ENCODE measurements at places on chromosomes 2 and 18.
A peak's percentile ranks its signal among the peaks of the same experiment; 100 is the strongest.

- no peak for DNase-seq
These were observed 73.0 kb upstream of the EPB41L5 start for GRCh38 chr2:119939915-119940314.

- DNase-seq = no peak
These were observed 228.6 kb upstream of the EPAS1 start for GRCh38 chr2:46068636-46069035.

- no peak for DNase-seq
These were observed 41.7 kb downstream of the FRZB start for GRCh38 chr2:182824767-182825158.

DNA sequence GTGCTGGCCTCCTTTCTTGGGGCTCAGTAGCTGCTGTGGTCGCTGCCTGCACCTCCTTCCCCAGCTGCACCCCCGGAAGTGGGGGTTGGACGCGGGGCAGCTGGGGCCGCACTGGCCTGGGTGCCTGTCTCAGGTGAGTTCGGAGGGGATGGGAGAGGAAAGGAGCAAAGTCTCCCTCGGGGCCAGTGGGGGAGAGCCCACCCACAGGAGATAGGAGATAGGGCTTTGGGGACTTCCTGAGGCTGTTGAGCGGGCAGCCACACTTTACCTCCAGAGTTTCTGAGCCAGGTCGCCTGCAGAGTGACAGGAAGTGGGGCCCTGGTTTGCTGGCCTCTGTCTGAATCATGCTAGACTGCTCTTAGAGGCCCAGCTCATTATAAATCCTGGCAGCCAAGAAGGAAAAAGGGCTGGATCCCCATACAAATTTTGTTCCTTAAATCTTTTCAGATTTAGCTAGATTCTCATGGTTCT, 8.1 kb downstream of the MBP start:
- peak; percentile 39 for DNase-seq

DNA sequence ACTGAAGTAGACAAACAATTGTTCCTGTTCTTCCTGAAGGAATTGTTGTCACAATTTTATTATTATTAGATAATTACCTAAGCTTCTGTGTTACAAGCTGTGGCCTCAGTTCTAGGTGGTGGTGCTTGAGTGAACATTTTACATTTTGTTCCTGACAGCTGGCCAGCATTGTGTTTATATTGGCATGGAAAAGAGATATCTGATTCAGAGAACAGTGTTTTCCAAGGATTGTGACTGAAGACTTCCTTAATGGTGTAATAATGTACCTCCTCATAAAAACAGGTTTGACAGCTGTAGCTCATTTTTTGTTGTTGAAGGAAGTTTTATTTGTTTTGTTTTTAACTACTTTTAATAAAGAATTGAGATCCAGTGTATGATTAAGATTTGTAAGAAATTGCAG, 95.2 kb downstream of the EPB41L5 start:
- no peak for DNase-seq

GRCh38 chr2:196482119-196483065, 157.1 kb upstream of the CCDC150 start:
- DNase-seq = no peak

DNA sequence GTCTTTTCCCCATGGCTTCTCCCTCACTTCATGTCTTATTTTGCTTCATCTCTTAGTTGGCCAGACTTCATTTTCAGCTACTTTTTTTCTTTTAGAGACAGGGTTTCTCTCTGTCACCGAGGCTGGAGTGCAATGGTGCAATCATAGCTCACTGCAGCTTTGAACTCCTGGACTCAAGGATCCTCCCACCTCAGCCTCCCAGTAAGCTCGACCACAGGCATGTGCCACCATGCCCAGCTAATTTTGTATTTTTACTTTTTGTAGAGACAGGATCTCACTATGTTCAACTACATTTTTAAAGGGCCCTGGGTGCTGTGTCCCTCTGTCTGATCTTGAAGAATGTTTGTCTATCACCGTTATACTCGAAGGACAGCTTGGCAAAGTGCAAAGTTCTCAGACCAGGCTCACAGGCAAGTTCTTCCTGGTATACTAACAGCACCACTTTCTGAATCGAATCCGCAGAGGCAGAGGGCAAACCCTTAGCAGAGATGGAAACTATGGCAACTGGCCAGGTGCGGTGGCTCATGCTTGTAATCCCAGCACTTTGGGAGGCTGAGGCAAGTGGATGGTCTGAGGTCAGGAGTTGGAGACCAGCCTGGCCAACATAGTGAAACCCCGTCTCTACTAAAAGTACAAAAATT, 60.9 kb downstream of the SOWAHC start:
- DNase-seq = no peak

- no peak for DNase-seq
These were observed 40.2 kb downstream of the SOCS6 start for GRCh38 chr18:70329071-70329470.

GRCh38 chr2:55776966-55777365, 83.3 kb upstream of the PNPT1 start:
- DNase-seq = no peak

DNA sequence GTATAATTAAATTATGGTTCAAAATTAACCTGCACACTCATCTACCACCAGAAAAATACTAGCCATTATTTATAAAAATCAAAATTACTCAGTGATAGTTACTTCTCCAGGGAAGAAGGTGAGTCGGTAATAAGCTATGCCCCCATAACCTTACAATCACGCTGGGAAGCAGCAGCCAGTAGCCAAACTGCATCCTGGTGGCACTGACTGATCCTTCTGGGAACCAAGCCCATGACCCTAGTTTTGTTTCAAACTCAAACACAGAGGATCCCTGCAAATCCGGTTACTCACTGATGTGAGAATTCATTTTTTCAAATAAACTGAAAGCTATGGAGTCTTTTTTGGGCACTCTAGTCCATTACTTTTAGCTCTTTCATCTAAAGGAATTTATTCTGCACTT, 88.2 kb upstream of the VWC2L start:
- DNase-seq = no peak

GRCh38 chr2:102508863-102509262, 35.8 kb downstream of the SLC9A4 start:
- DNase-seq = no peak

- DNase-seq = no peak
These were observed 287.3 kb downstream of the AGPS start for GRCh38 chr2:177679611-177680605.

DNA sequence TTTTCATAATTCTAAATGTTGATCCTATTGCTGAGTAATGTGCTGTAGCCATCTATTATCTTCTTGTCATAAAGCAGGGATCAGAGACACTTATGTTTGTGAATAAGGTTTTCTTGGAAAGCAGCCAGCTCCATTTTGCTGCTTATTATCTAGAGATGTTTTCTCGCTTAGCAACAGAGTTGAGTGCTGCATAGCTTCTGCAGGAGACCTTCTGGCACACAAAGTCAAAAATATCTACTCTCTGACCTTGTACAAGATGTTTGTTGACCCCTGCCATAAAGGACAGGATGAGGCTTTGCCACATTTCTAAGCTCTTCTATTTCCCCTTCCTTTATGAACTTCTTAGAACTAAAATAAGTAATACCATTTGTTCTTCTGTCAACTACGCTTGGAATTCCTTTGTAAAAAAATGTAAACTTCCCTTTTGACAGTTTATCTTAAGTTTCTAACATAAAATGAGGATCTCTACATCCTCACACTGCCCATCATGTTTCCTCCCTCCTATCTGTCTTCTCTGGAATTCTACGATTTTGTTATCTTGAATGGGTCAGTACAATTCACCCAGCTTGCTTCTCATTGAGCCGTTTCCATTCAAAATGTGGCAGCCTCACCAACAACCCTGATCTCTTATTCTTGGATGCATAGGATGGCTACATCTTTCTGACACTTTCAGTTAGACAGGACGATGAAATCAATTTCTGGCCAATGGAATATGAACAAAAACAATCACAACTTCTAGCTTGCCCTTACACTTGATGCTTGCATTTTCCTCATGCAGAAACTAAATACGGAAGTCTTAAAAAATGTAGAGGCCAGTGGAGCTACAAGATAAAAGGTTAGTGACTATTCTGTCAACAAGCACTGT, 1377.0 kb downstream of the SUCLG1 start:
- DNase-seq = no peak

DNA sequence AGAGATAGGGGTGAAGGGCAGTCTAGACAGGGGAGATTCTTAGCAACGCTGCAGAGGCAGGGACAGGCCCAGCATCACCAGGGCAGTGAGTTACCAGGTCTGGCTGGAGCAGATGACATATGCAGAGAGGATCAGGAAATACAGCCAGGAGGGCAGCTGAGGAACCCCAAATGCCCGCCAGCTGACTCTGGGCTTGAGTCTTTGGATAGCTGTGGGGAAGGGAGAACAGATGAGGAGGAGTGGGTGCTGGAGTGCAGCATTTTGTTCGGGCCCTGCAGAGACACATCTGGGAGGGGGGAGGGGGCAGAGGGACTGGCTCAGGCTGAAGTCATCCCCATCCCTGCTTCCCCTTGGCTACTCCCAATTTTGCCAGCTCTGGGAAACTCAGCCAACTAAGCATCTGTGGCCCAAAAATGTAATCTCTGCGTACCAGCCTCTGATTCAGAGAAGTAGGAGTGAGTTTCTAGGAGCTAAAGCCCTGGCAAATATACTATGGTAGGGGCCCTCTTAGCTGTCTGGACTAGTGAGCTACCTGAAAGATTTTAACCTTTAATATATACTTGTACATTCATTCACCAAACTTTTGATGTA, 214.5 kb downstream of the ZBTB7C start:
- no peak for DNase-seq

DNA sequence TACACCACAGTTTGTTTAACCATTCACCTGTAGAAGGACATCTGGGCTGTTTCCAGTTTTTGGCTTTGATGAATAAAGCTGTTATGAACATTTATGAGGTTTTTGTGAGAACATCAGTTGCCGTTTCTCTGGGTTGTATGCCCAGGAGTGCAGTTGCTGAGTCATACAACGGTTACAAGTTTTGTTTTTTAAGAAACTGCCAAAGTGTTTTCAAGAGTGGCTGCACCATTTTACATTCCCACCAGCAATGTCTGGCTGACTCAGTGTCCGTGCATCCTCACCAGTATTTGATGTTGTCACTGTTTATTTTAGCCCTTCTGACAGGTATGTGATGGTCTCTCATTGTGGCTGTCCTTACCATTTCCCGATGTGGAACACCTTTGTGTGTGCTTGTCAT, 48.0 kb upstream of the GPR17 start:
- no peak for DNase-seq

GRCh38 chr18:12745095-12745795, 42.4 kb downstream of the PSMG2 start:
- DNase-seq = no peak

DNA sequence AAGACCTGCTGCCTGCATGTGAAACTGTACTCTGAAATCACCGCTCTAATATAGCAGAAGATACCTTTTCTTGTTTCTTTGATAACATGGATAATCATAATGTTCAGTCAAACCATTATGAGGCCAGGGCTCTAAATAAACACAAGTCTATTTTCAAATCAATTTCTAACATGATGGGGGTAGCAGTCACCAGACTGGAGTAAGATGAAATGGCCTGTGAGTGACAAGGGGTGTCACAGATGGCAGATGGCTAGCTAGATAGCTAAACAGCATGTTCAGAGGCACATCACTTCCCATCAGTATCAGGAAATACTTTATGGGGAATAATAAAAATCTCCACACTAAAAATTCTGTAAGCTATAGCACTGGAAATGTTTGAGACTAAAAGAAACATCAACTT, 14.0 kb downstream of the MBD2 start:
- no peak for DNase-seq

DNA sequence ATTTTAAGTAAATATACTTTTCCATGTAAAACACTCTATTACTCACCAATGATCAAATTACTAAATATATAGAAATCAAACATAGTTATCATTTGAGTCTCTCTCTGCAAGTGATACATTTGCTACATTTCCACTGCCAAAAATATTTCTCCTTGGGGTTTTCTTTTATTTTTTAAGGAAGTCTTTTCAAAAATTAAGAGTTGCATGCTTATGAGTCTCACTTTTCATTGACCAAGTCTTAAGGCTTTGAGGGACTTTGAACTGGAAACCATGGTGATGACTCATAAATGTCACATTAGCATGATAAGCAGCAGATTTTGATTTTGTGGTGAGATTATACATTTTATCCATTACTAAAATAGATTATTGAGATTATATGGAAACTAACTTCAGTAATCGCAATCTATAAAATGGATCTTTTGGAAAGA, 152.9 kb downstream of the FAM124B start:
- no peak for DNase-seq

DNA sequence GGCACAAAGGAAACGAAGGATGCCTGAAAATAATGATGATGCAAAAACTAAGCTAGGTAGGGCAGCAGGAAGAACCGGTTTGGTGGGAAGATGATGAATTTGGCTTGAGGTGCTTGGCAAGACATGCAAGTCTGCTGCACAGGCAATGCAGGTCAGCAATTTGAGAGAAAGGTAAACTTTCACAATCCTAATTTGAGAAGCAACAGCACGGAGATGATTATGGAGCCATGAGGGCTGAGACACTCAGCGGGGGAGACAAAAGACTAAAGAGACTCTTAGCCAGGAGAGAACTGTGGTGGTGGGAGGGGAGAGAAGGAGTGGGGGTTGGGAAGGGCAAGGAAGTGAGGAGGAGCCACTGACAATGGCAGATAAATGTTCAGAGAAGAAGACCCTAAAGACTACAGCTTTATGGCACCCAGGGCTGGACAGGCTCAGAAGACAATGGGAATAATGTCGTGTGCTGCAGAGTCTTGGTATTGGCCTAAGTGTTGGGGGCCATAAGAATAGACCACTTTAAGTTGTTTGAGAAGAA, 19.4 kb upstream of the RNF149 start:
- DNase-seq = no peak

DNA sequence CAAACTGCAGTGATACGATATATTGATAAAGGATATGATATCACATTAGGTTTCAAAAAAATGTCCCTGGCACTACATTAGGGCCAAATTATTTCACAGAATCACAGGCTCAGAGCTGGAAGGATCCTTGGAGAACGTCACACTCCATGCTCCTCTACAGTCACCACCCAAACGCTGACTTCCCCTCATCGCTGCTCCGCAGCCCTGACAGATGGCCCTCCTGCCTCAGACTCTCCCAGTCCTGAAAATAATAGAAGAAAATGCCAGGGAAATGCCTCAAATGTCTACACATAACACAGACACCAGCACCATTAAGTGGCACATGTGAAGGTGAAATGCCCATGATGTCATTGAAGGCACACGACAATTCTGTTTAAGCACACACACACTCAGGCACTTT, 72.0 kb downstream of the ZNF521 start:
- no peak for DNase-seq

Data from stimulated activated CD4-positive, alpha-beta T cell treated with anti-CD3 and anti-CD28 coated beads, Interleukin-2, amount 100 ng/mL, for 48 hours (primary cell).